SHP77 (cell line): ENCODE measurements at places on chromosomes 16 and 17.
A peak's percentile ranks its signal among the peaks of the same experiment; 100 is the strongest.

GRCh38 chr17:75181608-75182318 is 996 bp downstream of the SUMO2 start:
- no peak for DNase-seq

GRCh38 chr17:69812240-69812837 is 262.7 kb upstream of the KCNJ16 start:
- DNase-seq = no peak

DNA sequence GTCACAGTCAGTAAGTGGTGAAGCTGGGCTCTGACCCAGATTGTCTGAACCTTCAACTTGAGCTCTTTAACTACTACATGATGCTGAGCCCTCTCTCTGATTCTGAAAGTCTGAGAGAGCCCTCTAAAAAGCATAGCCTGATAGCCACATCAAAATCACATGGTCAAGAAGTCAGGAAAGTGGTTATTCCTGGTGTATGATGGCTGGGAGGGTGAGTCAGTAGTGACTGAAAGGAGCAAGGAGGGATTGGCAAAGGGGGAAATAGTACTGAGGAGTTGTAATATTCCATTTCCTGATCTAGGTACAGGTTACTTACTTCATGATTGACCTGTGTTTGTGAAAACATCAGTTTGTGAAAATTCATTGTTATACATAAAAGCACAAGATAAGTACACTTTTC is 89.1 kb downstream of the SSH2 start:
- no peak for DNase-seq

- no peak for DNase-seq
Observed at GRCh38 chr17:72361892-72362291, 241.1 kb downstream of the SOX9 start.

- no peak for DNase-seq
Observed at GRCh38 chr17:48854774-48855476, 24.1 kb downstream of the CALCOCO2 start.

GRCh38 chr16:82603784-82604411 is 22.9 kb upstream of the CDH13 start:
- no peak for DNase-seq

DNA sequence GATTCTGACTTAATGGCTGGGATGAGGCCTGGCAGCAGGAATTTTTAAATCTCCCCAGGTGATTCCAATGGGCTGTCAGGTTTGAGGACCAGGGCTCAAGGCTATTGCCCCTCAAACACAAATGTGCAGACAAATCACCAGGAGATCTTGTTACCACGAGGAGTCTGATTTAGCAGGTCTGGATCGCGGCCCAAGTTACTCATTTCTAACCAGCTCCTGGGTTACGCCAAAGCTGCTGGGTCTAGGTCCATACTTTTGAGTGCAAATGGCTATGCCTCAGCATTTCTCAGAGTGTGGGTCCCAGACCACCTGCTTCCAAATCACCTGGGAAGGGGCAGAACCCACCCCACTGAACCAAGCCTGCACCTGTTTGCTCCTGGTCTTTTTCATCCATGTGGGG is 33.1 kb downstream of the CNGB1 start:
- no peak for DNase-seq

DNA sequence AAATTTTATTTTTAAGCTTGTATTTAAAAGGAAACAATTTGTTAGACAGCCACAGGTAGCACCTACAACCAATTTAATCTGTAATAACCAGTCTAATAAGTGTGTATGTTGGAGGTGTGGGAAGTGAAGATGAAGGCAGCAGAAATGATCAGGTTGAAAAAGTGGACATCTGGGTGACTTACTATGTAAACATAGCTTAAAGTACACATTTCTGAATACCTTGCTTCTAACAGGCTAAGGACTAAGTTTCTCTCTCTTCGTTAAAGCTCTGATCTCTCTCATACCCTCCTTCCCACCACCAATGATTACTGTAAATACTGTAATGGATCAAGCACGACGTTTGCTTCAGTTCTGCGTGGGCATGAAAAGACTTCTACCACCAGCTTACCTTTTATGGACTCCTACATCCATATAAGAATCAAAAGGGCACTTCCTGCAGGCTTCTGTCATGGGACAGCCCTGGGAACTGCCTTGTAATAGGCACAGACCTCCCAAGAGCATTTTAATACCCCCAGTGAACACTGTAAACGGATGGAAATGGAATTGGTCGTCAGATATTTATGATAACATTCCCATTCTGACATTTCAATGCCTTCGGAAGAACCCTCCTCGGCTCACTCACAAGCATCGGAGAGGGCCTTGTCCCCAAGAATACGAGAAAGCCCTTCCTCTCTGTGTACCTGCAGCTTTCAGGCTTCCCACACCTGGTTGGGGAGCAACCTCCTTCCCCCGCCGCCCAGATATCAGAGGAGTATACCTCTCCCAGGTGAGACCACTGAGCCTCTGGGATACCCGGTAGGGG is 700 bp downstream of the CCDC43 start:
- no peak for DNase-seq

- DNase-seq = no peak
Observed at GRCh38 chr17:33500151-33500550, 207.1 kb upstream of the ASIC2 start.

DNA sequence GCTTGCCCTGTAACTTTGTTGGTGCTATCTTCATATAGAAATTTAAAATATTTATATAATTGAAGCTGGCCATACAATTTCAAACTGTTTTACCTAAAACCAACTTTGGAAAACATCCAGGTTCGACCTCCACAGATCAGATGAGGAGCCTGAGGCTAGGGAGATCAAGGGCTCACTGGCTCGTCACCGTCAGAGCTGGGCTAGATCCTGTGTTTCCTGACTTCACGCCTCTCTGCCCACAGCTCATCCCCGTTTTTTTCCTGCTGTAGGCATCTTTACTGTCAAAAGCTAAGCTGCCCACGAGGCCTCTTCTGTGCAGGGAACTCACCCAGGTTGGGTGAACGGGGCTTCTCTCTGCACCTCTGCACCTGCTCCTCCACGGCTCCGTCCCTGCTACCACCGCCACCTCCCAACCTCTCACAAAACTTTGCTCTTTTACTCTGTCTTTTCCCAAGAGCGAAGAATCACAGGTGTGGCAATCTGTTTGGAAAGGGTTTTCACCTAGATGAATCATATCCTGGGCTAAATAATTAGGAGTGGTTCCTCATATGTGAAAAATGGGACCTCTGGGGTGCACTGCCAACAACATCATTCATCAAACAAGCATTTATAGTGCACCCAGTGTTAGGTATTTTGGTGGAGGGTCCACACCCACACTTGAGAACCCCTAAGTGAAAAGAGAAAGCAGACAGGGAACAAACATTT is 24.8 kb upstream of the KDM6B start:
- DNase-seq = no peak

DNA sequence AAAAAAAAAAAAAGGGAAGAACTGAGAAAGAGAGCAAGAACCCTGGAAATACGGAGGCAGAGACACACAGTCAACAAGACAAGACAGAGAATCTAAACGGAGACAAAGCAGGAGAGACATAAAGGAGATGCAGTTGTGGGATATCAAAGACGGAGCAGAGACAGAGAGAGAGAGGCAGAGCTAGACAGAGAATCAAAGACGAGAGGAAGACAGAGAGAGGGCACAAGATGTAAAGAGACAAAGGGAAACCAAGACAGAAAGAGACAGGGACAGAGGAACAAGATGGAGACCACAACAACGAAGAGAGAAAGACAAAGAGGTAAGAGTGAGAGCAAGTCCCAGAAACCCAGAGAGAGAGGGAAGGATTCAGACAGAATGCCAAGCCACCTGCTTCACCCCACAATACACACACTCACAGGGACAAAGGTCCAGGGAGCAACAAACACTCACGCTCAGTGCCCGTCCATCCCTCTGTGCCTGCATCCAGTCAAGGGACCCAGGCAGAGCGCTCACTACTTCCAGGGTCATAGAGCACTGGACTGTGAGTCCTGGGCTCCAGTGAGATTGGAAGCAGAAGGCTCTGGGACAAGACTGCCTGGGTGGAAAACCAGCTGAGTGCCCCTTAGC is 88.9 kb downstream of the C16orf78 start:
- no peak for DNase-seq

DNA sequence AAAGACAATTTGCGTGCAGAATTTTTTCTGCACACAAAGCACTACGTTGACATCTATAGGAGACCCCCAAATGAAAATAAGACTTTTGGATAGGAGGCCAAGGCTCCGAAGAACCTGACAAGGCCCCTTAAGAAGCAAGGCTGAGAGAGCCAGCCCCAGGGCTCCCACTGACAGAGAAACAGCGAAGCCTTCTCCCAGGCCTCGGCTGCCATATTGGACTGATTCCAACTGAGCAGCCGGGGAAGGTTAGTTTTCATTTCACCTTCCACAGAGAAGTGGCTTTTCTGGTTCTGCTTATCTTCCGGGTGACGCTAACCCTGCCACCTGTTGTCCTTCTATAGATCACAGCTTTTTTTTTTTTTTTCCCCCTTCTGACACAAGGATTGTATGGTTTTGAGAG is 356.7 kb downstream of the SOX9 start:
- DNase-seq = no peak

DNA sequence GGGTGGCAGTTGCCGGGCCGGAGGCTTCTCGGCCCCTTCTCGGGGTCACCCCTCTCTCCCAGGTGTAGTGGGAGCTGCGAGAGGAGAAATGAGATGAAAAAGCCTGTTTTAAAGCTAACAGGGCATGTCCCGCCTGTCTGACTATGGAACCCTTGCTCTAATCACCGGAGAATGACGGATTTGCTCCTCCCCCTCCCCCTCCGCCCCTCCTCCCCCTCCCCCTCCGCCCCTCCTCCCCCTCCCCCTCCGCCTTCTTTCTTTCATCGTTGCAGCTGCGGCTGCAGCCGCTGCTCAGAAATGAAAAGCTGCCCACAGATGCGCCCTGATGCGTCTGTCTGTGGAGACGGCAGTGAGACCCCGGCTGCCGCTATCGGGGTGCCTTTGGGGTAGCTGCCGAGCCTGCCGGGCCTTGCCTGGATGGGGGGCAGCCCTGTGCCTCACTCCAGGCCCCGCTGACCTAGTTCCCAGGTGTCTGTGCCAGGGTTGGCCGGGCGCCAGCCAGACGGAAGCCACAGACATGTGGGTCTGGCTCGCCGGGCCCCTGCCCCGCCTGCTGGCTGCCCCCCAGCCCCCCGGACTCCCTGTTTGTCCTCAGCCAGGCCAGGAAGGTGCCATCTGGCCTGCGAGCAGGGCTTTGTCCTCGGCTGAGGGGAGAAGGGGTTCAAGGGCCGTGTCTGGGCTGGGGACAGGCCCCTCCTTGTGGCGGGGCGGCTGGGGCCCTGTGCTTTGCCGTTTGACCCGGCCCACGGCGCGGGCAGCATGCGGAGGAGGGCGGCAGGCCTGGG is 37.7 kb downstream of the GINS2 start:
- peak; percentile 80 for DNase-seq

GRCh38 chr17:49742166-49742638 is 21.7 kb downstream of the FAM117A start:
- DNase-seq = no peak

- no peak for DNase-seq
Observed at GRCh38 chr16:64196444-64196843, 925.4 kb downstream of the CDH11 start.

GRCh38 chr16:21626659-21627277 is 25.6 kb downstream of the IGSF6 start:
- no peak for DNase-seq

- peak; percentile 36 for DNase-seq
Observed at GRCh38 chr17:50865060-50865867, 890 bp downstream of the TOB1 start.

- peak; percentile 70 for DNase-seq
Observed at GRCh38 chr16:50473356-50473945, 74.7 kb upstream of the NKD1 start.
